ENCODE measurements at places on chromosomes 7 and 10. TPM values are rescaled to one million over a fixed set of nuclear protein-coding genes. Genes with fewer than 3 reads are reported as not detected.
A peak's percentile ranks its signal among the peaks of the same experiment; 100 is the strongest.

DNA sequence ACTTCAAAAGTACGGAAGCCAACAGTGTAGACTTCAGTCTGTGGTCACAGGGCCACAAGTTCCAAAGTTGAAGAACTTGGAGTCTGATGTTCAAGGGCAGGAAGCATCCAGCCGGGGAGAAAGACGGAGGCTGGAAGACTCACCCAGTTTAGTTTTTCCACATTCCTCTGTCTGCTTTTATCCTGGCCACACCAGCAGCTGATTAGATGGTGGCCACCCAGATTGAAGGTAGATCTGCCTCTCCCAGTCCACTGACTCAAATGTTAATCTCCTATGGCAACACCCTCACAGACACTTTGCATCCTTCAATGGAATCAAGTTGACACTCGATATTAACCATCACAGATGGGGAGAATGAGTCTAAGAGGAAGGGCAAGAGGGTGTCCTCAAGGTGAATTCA, 19.3 kb upstream of the FRMD4A start:
- no peak for DNase-seq

DNA sequence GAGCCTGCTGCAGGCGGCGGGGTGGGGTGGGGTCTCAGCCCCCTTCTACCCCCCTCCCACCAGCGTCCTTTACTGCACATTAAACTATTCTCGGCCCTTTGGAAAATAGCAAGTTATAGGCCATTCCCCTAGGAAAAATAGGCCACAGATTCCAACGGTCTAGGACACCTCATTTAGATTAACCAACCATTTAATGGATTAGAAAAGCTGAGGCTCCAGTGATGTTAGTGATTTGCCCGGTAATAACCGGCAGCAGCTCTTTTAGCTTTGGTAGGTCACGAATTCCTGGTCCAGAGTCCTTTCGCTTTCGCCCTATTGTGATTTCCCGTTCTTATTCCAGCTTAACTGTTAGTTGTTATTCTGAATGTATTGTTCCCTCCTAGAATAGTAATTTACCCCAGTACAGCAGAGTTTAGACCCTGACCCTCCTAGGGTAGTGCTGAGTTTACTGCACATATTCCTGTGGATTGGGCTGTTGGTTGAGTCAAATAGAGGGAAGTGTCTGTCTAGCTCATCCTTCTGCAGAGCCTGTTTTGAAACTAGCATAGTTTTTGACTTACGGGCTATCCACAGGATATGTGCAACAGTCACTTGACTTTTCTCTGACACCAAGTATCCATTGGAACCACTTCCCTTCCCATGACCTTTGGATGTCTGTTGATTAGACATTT, 754 bp downstream of the GSTO1 start:
- DNase-seq = no peak

- DNase-seq = no peak
These were observed 14.9 kb upstream of the PON3 start for GRCh38 chr7:95411036-95411435.

DNA sequence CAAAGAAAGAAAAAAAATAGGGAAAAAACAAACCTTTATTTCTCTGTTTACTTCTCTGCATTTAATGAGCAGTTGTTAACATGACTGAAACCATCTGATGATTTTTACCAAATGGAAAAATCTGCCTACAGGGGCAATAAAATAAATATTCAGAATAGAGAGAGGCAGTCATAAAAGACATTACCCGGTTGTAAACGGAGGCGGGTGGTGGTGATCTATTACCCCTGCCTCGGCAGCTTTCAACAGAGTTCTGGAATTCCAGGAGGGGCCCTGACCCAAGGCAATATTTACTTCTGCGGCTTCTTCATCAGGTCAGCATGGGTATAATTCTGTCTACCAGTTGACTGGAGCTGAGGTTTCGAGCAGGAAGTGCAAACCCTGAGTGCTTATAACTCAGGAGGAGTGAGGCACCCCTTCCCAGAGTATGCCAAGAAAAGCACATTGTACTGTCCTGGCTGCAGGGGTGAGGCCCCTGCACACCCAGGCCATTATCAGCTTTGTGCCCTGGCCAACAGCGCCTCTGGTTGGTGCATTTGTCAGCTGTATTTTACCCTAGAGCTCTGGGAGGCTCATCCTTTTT, 8.2 kb upstream of the CXCL12 start:
- no peak for DNase-seq

- peak; percentile 15 for DNase-seq
These were observed 18.3 kb upstream of the ELMO1 start for GRCh38 chr7:37467002-37467401.

GRCh38 chr7:30166155-30166840, 31.5 kb downstream of the MTURN start:
- DNase-seq = no peak

GRCh38 chr10:33330543-33331378, 3.7 kb downstream of the NRP1 start:
- peak; percentile 80 for DNase-seq

GRCh38 chr10:89207801-89208551, 859 bp upstream of the CH25H start:
- peak; percentile 35 for DNase-seq

GRCh38 chr7:104552102-104552501, 223.7 kb downstream of the LHFPL3 start:
- peak; percentile 4 for DNase-seq

DNA sequence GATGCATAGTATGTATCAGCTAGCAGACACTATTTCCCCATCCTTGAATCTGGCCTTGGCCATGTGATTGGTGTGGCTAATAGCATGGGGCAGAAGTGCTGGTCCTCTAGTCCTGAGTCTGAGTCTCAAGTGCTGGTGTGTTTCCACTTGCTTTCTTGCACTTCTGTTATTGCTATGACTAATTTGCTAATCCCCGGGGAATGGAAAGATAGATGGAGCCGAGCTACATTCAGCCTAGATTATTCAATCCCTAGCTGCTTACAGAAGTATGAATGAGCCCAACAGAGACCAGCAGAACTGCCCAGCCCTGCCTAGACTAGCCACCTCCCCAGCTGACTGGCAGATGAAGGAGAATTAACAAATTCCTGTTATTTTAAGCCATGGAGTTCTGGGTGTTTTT, 53.2 kb upstream of the SYPL1 start:
- DNase-seq = no peak

- no peak for DNase-seq
These were observed 254.8 kb upstream of the C7orf33 start for GRCh38 chr7:148335790-148336189.

DNA sequence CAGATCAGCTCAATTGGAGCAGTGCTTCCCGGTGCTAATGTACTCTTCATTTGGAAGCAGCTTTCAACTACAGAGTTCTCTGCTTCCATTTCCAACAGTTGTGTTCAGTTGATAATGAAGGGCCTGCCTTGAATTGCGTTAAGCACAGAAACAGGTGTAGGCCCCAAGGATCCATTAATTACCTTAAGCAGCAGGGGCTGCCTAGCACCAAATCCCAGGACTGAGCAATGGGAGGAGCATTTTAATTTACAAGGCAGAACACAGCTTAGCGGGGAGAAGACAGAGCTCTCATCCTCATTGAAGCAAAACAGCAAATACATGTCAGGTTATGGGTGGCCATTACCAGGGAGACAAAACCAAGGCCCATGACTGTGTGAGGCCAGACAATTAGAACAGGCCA, 349.6 kb downstream of the TFEC start:
- no peak for DNase-seq

- no peak for DNase-seq
These were observed 75.2 kb downstream of the USP6NL start for GRCh38 chr10:11536228-11536627.

DNA sequence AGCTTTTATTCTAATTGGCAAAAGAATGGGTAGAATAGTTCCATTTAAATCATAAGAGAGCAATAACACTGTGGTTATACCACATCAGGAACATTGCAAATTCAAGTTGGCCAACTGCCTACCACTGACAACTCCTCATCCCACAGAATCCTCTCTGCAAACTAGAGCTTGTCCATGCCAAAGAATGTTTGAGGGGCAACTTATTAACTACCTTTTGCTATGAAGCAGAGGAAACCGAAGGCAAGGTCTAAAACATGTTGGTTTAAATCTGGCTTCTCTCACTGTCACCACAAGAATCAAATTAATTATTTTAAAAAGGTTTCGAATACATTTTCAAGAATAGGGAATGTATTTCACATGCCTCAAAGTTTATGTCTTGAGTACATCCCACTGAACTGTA, 36.0 kb downstream of the RHOBTB1 start:
- DNase-seq = no peak

GRCh38 chr7:103951311-103951710, 38.1 kb downstream of the RELN start:
- no peak for DNase-seq

DNA sequence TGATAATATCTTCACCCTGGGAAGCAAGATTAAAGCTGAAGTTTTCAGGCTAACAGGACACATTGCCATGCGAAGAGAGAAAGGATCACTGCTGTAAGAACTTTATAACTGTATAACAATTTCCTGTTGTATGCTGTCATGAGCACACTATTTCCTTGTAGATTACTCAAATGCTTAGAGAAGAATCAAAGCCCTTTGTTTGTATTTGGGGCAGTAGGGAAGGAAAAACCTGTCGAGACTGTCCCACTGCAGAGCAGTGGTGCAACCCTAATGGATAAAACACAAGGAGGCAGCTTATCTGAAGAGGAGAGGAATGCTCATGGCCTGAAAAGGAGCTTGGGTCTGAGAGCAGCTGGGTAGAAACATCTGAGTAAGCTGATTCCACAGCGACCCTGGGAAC, 327.7 kb upstream of the NPSR1 start:
- DNase-seq = no peak

DNA sequence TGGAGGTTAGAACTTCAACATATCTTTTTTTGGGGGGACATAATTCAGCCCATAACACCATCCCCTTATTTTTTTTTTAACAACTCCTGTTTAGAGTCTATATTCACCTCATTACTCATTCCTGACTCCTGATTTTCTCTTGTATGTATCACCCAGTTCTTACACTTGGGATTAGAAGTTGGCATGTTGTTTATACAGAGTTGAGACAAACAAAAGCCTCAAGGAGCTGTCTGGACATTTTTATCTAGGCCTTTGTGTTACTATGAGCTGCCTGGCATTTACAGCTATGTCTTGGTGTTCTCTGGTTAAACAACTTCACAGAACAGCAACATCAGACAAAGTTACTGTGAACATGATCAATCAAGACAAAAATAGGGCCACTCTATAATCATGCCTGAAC, 517.5 kb downstream of the KIF20B start:
- DNase-seq = no peak

DNA sequence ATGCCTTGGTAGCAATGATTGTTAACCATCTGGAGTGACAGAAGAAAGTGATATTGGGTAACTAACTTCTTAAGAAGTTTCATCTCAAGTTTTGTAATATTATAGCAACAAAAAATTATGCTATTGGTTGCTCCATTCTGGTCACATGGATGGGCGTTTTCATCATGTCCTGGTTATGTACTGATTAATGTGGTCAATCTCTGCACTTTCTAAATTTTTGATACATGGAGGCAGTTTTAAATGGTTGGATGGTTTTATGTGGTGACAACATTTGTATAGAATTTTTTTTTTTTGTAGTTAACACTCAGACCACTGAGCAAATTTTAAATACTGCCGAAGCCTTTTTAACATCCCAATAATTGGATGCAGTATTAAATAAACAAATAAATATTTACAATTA, 55.2 kb upstream of the CCAR1 start:
- DNase-seq = no peak

GRCh38 chr10:8418631-8419030, 364.1 kb downstream of the GATA3 start:
- DNase-seq = no peak

DNA sequence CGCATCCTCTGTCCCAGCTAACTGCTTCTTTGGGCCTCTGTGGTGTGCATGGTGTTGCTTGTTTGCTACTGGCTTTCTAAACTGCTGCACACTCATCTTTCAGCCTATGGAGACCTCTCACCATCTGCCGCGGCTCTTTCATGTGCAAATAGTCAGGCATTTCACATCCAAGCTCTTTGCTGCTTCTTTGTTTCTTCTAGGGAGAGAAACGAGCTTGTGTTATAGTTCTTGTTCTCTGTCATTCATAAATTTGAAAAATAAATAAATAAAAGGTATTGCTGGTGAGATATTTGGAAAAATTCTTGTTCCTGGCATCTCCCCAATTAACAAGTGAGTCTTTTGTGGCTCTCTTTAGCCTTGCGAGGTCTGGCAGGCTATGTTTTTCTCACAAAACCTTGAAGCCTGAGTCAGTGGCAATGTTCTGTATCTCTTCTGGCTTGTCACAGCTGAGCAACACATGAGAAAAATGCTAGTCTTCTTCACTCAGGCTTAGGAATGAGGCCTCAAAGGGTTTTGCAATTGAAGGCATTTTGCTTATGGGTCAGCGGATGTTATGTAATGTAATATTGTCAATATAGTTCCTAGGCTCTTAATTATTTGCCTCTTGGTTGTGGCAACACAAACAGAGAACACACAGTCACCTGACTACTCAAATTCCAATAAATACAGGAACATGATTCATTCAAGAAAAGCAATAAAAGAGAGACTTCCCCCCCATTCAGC, 274.0 kb downstream of the FRMD4A start:
- no peak for DNase-seq

DNA sequence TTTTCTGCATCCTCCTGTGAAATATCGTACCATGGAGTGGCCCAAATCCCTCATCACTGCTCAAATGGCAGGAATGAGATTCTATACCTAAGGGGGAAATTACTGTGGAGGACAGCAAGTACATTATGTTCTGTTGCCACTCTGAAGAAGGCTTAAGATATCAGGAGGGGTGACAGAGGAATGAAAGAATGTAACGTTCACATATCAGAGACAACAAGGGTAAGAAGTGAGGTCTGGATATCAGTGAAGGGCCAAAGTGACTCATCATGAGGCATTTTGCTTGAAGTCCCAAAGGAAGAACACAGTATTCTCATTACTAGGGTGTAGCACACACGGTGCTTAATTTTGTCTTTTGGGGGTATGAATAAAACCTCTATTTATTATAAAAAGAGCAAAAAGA, 71.5 kb upstream of the SLC13A1 start:
- no peak for DNase-seq

GRCh38 chr10:69568472-69569395, 4.5 kb downstream of the NEUROG3 start:
- DNase-seq = no peak

DNA sequence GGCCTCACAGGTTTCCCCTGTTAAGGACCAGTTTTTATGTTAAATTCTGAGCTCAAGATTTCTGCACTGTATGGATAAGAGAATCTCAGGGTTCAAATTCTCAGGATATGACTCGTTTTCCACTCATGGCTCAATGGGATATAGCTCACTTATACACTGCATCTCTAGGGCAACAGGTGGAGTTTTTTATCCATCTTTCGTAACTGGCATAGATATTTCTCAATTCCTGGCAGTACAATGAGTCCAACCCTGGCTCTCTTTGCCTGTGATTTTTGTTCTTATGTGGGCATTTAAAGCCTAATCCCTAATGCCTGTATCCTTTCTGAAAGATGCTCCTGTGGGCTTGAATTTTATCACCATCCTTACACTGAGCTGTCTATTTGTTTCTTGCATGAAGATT, 7.6 kb downstream of the CCDC172 start:
- DNase-seq = no peak

Gene CPA4
- 0.32 TPM for total RNA-seq

Gene KLHL7
- 25.4 TPM for total RNA-seq

Gene OR13A1
- total RNA-seq = not detected

Gene MUC3A
- not detected for total RNA-seq

Gene STEAP1
- 2.0 TPM for total RNA-seq

Gene RAB19
- 17.5 TPM for total RNA-seq

Gene PRSS2
- not detected for total RNA-seq

Gene LRRC18
- total RNA-seq = not detected

Gene TYW1B
- total RNA-seq = 4.7 TPM

Gene NPFFR1
- total RNA-seq = not detected
